ENCODE measurements at places on chromosomes 4 and X.

DNA sequence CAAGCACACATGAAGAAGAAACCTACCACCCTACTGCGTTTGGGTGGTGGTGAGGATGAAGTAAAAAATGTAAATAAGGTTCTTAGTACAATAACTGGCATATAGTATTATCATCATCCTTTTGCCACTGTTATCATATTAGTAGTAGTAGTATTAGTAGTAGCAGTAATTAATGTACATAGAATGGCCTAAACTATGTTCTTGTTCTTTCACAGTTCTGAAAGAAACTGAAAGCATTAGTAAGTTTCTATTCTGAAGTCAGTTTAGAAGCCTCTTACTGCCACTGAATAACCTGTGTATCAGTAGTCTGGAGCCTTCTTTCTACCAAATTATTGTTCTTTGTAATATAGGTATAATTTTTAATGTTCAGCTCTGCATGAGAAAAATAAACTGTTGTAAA lies 21.0 kb downstream of the COL4A6 start:
- no peak for DNase-seq

DNA sequence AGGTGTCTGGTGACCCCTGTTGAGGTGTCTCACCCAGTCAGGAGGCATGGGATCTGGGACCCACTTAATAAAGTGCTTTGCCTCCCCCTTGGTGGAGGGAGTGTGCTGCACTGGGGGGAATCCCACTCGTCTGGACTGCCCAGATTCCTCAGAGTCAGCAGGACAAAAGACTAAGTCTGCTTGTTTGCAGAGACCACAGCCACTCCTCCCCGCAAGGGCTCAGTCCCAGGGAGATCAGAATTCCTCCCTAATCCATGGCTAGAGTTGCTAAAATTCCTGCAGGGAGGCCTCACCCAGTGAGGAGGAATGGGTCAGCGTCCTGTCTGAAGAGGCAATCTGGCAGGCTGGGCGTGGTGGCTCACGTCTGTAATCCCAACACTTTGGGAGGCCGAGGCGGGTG lies 442.2 kb downstream of the PABPC4L start:
- DNase-seq: no peak

DNA sequence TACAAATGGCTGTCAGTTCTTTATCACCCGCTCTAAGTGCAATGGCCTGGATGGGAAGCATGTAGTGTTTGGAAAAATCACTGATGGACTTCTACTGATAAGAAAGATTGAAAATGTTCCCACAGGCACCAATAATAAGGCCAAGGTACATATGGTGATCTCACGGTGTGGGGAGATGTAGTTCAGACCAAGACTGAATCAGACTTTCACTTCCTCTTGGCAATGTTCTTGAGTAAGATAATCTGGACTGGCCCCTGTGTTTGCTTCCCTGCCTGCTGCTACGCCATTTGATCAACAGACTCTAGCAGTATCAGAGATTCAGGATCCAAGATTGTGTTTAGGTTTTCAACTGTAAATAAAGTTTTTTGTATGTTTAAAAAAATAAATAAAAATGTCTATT lies 682.2 kb upstream of the AMOT start:
- no peak for DNase-seq

GRCh38 chr4:62814510-62815047 lies 1594.7 kb downstream of the TECRL start:
- no peak for DNase-seq

GRCh38 chrX:148914783-148915182 lies 414.4 kb downstream of the AFF2 start:
- no peak for DNase-seq

- no peak for DNase-seq
Observed at GRCh38 chr4:180465364-180465763, 1777.8 kb upstream of the TENM3 start.

DNA sequence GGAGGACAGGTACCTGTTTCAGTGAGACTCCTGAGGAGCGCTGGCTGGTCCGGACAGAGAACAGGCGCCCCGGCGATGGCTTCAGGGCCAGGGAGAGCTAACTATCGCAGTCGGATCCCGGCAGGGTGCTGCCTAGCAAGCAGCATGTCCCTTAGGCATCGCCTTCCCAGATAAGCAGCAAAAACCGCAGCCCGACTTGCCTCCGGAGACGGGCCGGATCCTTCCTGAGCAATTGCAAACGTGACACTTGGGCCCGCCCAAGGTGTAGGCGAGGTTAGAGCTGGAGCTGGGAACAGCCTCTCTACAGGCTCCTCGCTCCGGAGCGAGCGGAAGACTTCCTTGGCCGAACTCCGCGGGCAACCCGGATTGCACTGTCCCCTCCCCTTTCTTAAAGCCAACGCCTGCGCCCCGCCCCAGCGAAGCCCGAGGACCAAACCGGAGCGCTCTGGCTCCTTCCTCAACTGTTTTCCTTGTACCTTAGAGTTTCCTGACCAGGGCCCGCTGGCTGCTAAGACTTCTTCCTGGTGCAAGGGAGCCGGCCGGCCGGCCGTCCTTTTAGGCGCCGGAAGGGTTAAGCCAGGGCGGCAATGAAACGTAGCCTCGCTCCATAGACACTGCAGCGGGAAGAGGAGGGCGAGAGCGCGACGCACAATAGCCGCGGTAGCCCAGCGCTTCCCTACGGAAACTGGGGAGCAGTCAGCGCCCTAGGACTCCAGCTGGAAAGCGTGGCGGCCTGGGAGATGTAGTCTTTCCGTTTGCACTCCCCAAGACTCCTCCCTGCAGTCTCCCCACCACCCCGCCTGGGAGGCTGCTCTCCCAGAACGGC lies at the start of gene OPHN1:
TSS of gene OPHN1 (minus strand) at position 341 of the 826 bp plus-strand sequence. CDS start 475 bp downstream, outside the sequence.
- no peak for DNase-seq

- no peak for DNase-seq
Observed at GRCh38 chrX:154019633-154020528, at the start of gene IRAK1. Gene IRAK1, minus strand, starts transcription at chrX:154019902. Its CDS starts 90 bp downstream, at chrX:154019812.

GRCh38 chrX:1323315-1323714 lies 13.3 kb upstream of the IL3RA start:
- no peak for DNase-seq

DNA sequence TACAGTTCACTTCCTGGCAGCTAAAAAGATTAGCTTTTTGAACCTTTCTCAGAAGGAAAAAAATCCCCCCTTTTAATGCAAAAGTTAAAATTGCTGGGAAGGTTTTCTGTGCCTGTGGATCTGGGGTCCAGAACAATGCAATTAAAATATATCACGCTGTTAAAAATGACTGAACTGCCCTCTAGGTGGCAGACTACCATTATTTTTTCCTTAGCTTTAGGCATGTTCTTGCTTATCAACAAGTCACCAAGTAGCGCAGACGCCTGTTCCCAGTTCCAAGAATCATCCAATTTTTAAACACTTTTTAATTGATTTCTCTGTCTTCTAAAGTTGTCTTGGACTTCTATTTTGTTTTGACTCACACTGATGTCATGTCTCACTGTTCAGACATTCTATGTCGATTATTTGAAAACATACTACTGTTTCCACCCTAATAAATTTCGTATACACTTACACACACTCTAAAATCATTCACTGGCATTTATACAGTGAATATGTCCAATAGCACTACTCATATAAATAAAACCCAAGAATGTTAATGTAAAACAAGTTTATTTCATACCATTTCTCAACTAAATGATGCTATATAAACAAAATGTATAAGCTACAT lies 661.6 kb downstream of the RAPGEF2 start:
- no peak for DNase-seq

DNA sequence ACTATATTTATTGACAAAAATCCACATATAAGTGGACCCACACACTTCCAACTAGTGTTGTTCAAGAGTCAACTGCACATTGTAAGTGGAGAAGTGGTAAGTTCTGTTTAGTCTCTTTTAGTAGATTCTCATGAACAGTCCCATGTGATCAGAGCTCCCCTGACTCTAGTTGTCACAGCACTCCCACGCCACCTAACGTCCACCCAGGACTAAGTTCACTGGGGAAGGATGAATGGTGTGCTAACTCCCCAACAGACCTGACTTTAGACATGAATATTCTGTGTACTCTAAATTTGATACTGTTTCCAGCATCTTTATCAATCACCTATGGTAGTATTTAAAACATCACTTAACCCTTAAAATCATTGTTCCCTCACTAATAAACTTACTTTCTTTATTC lies 59.8 kb downstream of the PACRGL start:
- no peak for DNase-seq

- DNase-seq: no peak
Observed at GRCh38 chr4:8110071-8110986, 48.3 kb downstream of the ABLIM2 start.

- no peak for DNase-seq
Observed at GRCh38 chr4:150078579-150079080, 385 bp downstream of the DCLK2 start.

DNA sequence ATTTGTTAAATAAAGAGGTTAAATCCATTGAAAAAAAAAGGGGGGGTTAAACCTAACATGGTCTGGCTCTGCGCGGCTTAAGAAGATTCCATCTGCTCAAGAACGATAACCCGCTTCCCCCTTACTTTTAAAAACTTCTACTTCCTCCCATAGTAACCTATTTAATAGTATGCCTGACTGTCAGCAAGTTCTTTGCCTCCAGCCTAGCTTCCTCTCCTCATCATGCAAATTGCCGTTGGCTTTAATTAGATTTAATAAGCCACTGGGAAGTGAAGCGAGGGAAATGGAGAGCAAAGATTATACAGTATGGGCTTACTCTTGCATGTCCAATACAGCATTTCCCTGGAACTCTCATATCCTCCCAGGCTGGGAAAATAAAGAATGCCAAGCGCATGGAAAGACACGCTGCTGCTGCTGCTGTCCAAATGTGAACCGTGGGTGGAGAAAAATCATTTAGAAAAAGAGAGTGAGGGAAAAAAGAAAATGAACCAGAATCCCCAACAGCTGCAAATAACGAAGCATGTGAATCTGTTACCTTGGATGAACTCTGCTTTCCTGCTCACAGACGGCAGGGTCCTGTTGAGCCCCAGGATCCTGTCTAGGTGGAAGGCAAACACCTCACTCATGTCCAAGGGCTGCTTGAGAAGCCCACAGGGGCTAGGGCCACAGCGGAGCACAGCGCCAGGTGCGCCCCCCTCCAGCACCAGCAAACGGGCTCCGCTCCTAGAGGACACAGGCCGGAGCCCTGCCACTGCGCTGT lies 2.7 kb downstream of the GASK1B start:
- DNase-seq: no peak
